ENCODE measurements at places on chromosomes 3 and 15.
A peak's percentile ranks its signal among the peaks of the same experiment; 100 is the strongest.

- no peak for DNase-seq
Measured at GRCh38 chr3:161177991-161178390, 43.1 kb upstream of the NMD3 start.

GRCh38 chr15:93497291-93497690, 408.3 kb upstream of the RGMA start:
- DNase-seq = no peak

- no peak for DNase-seq
Measured at GRCh38 chr3:82509951-82510603, 748.6 kb upstream of the GBE1 start.

DNA sequence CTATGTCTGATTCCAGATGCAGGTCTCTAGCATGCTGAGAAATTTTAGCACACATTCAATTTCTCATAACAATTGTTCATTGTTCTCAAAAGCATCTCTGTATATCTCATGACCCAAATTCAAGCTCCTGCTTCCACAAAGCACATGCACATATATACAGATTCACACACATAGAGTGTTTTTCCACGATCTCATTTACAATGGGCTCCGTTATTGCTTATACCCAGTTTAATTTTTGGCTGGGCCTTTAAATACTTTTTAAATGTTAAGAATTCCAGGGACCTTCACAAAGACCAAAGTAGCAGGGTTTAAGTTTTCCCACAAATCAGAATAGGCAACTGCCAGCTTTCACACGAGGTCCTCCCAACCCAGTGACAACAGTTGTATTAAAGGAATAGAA, 333.5 kb upstream of the SEMA6D start:
- no peak for DNase-seq

DNA sequence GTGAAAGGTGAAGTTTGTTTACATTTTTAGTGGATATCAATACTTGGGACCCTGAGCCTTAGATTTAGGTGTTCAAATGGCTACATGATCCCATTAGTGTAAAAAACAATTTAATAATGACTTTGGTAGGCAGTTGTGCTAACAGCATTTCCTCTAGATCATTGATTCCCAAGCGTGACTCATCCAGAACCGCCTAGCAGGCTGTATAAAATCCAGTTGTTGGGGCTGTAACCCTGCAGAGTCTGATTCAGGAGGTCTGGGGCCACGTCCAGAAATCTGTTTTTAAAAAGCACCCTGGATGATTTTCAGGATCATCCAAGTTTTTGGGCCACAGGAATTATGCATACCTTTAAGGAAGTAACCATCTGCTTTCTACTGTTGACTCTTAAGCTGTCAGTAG, 156.4 kb downstream of the TP63 start:
- no peak for DNase-seq

DNA sequence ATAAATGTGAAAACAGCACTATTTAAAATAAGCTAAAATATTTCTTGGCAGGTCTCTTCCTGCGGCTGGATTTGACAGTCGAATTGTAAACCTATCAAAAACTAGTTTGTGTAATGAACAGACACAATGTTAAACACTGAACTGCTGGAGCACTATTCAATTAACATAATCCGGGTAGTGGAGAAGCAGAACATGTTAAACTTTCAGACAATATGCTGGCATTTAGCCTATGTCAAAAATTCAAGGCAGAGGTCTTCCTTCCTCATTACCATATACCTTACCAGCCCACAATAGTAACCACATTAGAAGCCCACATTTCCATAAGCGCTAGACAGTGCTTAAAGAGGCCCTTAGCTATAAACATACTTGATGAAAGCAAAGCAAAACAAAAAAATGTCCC, 1042.9 kb downstream of the ROBO1 start:
- DNase-seq = no peak

- peak; percentile 11 for DNase-seq
Measured at GRCh38 chr3:186277268-186277909, 84.6 kb downstream of the DGKG start.

DNA sequence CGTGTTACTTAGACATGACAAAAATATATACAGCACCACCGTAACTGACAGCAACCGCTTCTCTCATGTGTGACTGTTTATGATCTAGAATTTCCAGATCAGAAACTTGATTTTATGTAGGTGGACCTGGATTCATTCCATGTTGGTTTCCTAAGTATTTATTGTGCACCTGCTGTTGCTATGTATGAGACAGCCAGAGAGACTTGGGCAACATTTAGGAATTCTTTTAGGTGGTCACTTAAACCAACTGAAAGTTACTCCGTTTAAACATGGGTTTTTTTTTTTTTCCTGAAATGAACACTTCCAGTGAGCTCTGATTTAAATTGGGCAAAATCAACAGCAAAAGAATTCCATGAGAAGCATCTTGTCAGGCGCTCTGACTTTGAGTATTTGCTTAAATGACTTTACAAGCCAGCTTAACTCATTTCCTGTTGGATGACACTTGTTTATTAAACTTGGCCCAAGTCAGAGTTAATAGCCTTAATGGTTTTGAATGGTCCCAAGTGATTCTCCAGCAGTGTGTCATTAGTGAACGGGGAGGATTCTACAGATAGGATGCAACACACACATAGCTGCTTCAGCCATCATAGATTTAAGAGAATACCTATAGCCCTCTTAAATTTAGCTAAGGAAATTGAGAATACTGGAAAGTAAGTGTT, 31.8 kb downstream of the MITF start:
- peak; percentile 82 for DNase-seq

DNA sequence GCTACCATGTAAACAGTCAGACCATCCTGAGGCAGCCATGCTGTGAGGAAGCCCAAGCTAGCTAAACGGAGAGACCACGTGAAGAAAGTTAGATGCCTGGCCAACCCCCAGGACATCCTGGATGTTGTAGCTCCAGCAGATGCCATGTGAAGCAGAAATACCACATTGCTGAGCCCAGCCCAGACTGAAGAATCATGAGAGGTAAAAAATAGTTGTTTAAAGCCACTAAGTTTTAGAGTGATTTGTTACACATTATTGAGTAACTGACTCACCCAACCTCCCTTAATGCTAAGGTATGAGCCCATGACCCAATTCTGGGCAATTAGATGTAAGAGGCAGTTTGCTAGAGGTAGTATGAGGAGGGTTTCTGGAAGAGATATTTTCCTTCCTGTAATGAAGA, 200.5 kb downstream of the THRB start:
- DNase-seq = no peak

DNA sequence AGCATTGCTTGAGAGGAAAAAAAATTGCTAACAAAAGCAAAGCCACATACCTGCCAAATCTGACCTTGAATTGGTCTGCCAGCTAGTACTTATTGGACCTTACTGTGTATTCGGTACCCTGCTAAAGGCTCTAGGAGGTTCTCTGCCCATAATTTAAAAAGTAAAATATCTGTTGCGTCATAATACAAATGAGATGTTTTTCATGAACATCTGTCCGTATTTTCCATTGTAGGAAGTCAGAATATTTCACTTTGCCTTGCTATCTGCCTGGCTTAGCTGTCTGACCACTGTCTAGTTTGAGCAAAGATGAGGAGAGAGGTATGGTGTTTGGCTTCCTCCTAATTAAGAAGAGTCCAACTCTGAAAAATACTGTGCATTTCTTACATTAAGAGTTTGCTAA, 10.8 kb upstream of the C3orf20 start:
- DNase-seq = no peak

DNA sequence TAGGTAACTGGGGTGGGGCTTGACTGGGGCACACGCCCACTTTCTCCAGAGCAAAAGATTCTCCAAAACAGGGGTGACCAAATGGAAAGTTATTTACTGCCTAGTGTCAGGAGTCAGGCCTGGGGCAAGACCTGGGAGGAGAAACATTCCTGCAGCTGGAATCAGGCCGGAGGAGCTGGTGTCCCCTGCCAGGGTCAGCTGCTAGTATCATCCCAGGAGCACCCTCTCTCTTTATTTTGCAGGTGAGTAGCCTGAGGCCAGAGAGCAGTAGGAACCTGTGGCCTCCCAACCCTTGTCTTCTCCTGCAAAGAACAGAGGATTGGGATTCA, 32.9 kb downstream of the DNAJB8 start:
- no peak for DNase-seq

GRCh38 chr3:108051005-108051404, 39.8 kb downstream of the CD47 start:
- no peak for DNase-seq

DNA sequence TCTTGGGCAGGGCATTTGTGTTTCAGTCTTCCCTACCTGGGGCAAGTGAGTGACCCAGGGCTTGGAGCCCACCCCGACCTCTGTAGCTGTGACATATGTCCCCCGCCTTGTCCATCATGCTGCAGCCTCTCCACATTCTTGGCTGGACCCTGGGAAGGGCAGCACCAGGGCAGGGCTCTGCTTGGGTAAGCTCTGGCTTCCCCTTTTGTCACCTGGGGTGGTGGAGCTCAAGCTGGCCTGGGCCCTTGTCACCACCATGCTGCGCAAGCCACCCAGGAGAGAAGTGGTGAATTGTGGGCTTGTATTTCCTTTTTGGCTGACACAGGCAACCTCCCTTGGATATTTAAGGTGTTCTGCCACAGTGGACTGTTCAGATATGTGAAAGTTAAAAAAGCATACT, 29.3 kb downstream of the SPSB4 start:
- DNase-seq = no peak

- DNase-seq = no peak
Measured at GRCh38 chr3:123871946-123872345, 12.2 kb downstream of the MYLK start.

DNA sequence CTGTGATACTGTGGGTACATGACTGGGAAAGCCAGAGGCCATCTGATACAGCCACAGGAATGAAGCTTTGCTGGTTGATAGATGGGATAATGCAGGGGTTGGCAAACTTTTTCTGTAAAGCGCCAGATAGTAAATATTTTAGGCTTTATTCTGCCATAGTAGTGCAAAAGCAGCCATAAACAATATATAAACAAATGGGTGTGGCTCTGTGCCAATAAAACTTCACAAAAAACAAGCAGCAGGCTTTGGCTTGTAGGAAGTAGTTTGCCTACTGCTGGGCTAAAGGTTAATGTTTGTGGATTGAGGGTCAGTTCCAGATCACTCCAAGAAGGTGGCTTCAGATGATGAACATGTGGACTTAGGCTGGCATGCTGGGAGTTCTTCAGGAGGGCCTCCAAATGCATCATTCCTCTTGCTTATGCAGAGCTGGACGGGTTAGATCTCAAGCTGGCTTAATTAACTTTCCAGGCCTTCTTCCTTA, 305.7 kb downstream of the RPLP1 start:
- DNase-seq = peak; percentile 34

GRCh38 chr3:121430664-121431215, 115.0 kb downstream of the POLQ start:
- no peak for DNase-seq

DNA sequence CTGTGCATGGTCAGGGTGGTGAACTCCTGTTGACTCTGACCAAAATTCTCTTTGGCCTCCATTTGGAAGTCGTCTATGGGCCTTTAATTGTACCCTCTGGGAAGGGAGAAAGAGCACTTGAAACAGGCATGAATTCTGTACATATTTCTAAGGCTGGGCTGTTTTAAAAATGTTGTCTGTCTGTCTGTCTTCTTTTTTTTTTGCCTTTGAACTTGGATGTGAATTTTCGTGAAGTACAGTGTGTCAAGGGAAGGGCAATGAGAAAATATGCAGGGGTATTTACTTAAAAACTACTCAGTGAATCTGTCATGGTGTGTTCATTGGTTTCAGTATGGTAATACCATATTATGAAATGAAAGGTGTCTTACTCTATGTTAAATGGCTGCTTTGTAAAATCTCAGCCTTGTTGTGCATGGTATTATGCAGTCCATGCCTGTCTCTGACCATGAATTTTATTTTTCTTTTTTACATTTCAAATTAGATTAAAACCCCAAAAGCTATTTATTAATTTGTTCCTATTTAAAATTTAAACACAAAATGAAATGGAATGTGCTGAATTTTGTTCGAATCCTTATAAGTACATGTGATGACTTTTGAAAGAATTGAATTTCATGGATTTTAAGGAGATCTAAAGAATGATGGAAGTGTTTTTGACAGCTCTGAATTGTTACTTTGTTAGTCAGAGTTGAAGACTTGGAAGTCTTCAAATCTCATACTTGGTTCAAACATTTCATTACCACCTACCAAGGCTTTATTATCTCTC, 51.1 kb downstream of the RARB start:
- DNase-seq = no peak

DNA sequence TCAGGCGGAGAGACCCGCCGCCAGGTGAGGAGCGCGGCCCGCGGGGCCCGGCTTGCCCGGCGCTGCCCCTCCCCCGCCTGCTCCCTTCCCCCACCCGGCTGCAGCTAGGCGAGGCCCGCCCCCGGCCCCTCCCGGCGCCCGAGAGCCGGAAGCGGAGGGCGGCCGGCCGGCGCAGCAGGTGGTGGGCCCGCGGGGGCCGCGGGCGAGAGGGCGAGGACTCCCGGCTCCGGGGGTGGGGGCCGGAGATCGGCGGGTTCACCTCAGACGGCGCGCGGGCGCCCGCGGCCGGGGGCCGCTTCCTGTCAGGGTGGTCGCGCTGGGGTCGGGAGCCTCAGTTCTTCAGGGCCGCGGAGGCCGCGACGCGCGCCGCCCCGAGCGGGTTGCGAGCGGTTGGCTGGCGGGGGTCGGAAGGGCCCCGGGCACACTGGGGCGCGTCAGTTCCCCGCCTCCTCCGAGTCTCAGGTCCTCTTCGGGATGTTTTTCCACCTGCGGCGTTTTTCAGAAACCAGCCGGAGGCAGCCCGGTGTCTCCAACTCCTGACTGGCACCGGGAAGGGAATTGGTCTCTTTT, 395 bp downstream of the ZFAND6 start:
- DNase-seq = no peak

DNA sequence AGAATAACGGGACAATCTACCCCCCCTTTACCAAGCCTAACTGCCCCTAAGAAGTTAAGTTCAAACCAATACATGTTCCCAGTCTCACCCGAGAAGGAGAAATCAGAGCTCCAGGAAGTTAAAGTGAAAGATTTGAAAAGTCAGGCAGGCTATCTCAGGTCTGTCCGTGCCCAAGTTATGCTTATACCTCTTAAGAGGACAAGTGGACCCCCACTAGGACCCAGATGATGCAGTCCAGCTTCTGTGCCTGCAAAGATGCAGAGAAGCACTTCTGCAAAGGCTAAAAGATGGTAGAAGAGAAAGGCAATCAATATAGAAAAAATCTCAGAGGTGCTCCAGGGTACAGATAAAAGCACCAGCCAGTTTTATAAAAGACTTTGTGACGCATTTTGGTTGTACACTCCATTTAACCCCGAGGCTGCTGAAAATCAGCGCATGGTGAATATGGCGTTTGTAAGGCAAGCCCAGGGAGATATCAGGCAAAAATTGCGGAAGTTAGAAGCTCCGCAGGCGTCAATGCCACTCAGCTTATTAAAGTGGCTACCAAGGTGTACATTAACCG, 9.8 kb upstream of the SLC9C1 start:
- DNase-seq = no peak

DNA sequence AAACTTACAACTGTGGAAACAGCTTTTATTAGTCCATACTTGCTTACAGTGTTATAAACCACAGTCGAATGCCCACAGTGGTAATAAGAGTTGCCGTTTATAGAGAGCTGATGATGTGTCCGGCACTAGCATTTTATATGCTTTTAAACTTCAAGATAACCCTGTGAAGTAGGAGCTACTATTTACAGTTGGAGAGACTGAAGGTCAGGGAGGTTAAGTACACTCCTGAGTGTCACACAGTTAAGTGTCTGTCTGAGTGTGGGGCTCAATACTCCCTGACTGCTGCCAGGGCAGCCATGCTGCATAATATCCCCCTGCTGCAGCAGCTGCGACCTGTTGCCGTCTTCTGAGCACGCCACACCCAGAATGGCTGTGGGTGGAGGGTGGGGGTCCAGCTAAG, 89.9 kb upstream of the TNFAIP8L3 start:
- no peak for DNase-seq

Data from LNCaP clone FGC (cell line).